ENCODE measurements at places on chromosomes 1 and 21. TPM values are rescaled to one million over a fixed set of nuclear protein-coding genes. Genes with fewer than 3 reads are reported as not detected.

DNA sequence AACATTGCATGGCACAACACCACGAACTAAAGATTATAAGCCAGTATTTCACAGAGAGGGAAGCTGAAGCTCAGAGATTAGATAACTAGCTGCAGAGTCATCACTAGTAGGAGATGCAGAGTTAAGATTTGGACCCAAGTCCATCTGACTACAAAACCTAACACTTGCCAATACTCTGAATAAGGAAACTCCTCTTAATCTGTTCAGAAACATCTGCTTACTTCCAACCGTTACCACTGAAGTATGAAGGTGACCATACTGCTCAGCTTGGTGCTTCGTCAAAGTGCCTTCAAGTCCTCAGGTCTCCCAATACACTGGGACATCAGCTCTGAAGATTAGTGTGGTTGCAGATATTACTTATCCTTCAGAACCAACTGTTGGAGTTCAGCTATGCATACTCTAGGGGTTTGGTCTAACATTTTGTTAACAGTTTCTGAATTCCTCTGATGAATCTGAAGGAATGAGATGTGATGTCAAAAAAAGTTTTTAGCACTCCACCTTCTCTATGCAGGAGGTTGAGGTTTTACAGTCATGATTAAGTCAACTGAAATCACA lies 179.6 kb downstream of the TPR start:
- H3K36me3 ChIP-seq = no peaks in the 10 kb centered on the region
- no peak overlapping the region for H3K4me3 ChIP-seq
- no peaks in the 10 kb centered on the region for H3K27me3 ChIP-seq
- H3K27ac ChIP-seq = no peak overlapping the region
- no peak for DNase-seq

RGS1 gene
- 8.7 TPM for polyA plus RNA-seq

TBX19 gene
- 3.7 TPM for polyA plus RNA-seq

DNA sequence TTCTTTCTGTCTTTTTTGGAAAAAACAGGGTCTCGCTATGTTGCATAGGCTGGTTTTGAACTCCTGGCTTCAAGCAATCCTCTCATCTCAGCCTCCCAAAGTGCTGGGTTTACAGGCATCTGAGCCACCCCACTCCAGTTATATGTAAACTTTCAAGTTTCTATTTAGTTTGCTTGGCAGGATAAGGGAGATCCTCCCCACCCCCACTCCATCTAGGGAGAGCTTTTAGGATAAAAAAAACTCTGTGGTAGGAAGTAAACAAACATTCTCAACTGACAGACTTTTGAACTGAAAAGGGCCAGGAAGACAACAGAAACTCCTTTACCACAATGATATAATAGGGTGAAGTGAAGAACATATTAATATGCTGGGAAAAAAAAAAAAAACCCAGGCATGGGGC lies 41.0 kb upstream of the ZNF326 start:
- DNase-seq = no peak
- no peaks in the 10 kb centered on the region for H3K36me3 ChIP-seq
- no peaks in the 10 kb centered on the region for H3K27me3 ChIP-seq
- H3K4me3 ChIP-seq = no peak overlapping the region
- no peak overlapping the region for H3K27ac ChIP-seq

DNA sequence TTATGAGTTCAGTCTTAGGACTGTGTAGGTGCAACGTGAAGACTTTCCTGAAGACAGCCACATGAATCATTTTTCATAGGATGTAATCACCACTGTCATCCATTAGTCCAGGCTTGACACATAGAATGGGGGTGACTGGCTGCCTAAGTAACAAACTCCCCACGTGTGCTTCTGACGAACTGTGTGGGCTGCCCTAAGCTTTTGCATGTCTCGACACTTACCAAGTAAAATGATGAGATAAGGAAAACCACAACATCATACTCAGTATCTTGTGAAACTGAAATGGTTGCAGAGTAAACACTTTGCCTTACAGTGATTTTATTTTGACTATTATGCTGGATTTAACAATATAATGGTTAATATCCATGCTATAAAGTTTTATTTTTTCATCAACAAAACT lies 19.5 kb downstream of the ERG start:
- no peak for DNase-seq
- no peak overlapping the region for H3K27ac ChIP-seq
- H3K4me3 ChIP-seq = no peak overlapping the region
- no peaks in the 10 kb centered on the region for H3K4me1 ChIP-seq
- H3K36me3 ChIP-seq = no peaks in the 10 kb centered on the region

- H3K36me3 ChIP-seq = no peaks in the 10 kb centered on the region
- H3K4me1 ChIP-seq = peaks cover 3% of the 10 kb centered on the region
- DNase-seq = no peak
- H3K27ac ChIP-seq = no peak overlapping the region
These were observed 107.7 kb downstream of the OLFML2B start for GRCh38 chr1:161915978-161916377.

- H3K27me3 ChIP-seq = no peaks in the 10 kb centered on the region
- H3K36me3 ChIP-seq = no peaks in the 10 kb centered on the region
- no peak overlapping the region for H3K27ac ChIP-seq
These were observed 30.3 kb upstream of the PLA2G2C start for GRCh38 chr1:20216574-20216973.
